GDM1 (cell line): ENCODE measurements at places on chromosomes 5 and 9.

- no peak for DNase-seq
Measured at GRCh38 chr9:15738011-15738410, 185.2 kb downstream of the CCDC171 start.

DNA sequence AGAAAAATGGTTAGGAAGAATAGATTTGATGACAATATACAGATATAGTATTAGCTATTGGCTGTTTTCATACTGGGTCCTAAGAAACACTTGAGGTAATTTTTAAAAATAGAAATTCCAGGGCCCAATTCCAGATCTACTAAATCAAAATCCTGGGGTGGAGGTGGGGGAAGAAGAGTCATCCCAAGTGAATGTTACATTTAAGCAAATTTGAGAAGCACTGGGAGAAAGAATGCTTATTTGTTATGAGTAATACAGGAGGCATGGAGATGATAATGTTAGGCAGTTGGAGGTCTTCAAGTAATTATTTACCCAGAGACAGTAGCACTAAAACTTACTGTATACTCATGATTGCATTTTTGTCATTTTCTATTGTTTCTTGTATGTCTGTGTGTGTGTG lies 93.0 kb upstream of the DAB2 start:
- no peak for DNase-seq

DNA sequence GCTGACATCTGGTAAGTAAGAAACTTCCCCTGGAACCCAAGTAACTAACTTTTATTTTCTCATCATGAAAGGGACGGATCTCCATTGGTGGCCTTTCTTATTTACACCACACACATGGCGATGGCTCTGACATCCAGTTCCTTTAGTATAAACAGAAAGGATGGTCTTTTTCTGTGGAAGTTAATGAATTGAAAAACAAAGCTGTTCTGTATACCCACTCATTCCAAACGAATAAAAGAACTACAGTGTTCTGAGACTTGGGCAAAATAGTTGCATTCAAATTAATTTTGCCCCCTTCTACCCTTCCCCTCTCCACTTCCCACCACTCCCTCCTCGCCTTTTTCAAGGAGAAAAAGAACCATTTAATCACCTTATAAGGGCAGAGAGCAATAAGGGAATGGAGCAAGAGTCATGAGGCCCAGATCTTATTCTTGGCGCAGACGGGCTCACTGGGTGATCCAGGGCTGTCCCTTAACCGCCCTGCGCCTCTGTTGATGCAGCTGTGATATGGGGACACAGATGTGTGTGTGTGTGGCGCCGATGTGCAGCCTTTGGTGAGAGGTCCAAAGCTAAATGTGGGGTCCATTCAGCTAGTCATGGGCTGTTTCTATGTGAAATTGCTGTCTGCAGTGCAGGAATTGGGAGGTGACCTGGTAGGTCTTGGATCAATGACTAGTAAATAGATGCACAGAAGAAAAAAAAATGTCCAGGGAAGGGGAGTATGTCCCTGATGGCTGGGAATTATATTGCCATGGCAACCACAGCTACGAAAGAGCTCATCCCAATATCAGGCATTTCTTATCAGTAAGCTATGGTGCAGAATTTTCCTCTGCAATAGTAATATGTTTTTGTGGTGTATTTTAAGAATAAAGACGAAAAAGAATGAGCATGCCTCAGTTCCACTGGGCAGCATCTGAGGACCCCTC lies 141.5 kb upstream of the ERCC6L2 start:
- DNase-seq = no peak

GRCh38 chr5:158139161-158139560 lies 280.2 kb upstream of the CLINT1 start:
- DNase-seq = no peak

GRCh38 chr5:40521108-40521785 lies 158.5 kb upstream of the PTGER4 start:
- DNase-seq = no peak

DNA sequence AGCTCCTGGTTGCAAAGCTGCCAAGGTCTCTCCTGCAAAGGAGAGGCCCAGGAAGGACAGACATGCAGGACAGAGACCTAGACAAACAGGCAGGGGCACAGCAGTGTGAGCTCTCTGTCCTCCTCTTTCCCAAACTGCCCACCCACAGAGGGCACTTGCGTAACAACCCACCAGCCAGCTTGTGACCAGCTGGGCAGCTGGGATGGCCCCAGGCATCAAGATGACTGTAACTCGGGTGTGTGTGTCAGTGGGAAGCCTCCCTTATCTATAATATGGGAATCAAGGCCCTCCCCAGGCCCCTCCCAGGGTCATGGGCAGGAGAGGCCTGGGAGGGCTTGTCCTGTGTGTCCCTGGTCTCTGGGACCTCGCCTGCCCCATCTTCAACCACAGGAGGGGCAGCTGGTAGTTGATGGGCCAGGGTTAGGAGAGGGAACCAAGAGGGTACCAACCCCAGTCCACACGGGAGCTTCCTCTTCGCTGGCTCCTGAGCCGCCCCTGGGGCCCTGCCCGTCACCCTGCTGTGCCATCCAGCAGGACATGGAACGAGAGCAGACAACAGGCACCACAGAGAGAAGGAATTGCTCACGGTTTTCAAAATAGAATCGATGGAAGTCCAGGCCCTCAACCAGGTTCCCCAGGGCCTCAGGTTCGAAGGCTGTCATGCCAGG lies 37.9 kb downstream of the SLC6A7 start:
- no peak for DNase-seq
